ENCODE measurements at places on chromosomes 6 and 20. TPM values are rescaled to one million over a fixed set of nuclear protein-coding genes. Genes with fewer than 3 reads are reported as not detected.

The DEFB132 gene
- not detected for total RNA-seq

The TNFRSF21 gene
- total RNA-seq = 34.2 TPM

The SPTLC3 gene
- total RNA-seq = 0.33 TPM

The CCN6 gene
- not detected for total RNA-seq

The FAM162B gene
- total RNA-seq = 0.44 TPM

The BNIP5 gene
- total RNA-seq = not detected

The CFB gene
- 3.9 TPM for total RNA-seq

Data from mammary microvascular endothelial cell (primary cell).